ENCODE measurements at places on chromosomes 5 and 9.
A peak's percentile ranks its signal among the peaks of the same experiment; 100 is the strongest.

DNA sequence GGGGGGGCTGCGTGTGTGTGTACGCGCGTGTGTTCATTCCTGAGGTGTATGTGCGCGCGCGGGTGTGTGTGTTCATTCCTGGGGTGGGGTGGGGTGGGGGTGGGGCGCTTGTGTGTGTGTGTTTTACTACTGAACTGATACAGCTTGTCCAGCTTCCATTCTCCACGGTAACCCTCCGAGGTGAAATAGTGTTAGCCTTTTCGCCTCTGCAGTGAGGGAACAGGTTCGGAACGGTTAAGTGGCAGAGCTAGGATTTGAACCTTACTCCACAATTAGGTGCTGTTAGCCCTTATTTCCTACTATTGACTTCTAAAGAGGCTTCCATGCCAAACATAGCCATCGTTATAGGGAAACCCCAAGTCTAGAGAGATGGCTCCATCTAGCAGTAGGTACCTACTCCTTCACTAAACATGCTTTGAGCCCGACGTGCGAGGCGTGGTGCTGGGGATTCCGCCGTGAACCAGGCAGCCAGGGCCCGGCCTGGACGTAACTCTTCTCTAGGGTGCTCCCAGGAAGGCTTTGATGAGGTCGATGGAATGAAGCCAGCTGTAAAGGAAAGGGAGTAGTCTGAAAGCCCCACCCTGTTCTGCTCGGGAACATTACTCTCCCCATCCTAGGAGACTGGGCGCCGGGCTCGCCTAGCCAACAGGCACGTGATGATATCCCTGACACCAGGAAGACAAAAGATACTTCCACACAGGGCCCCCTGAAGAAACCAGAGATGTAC is 782 bp upstream of the SKP1 start:
- peak; percentile 52 for DNase-seq

DNA sequence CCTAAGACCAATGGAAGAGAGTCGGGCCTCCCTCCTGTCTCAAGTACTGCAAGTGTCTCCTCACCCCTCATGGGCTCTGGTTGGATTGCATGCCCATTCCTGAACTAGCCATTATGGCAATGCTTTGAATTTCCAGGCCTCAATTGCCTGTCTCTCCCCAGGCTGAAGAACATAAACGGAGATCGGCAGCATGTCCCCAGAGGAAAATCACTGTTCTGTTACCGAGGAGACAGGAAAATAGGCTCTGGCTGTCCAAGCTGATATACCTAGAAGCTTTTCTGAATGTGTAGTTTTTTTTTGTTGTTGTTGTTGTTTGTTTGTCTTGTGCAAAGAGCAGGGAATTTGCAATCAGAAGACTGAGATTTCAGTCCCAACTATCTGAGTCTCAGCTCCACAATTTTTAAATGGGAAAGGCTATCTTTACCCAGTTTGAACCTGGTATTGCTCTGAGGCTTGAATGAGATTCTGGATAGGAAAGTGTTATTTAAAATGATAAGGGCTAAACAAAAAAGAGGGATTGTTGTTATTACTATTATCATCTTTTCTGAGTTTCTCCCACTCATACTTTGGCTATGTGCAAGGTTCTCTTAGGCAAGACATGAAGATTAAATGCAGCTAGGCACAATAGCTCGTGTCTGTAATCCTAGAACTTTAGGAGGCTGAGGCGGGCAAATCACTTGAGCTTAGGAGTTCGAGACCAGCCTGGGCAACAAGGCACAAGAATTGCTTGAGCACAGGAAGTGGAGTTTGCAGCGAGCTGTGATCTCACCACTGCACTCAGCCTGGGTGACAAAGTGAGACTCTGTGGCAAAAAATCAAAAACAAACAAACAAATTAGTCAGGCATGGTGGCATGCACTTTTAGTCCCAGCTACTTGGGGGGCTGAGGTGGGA is 77.2 kb upstream of the KLF9 start:
- no peak for DNase-seq

DNA sequence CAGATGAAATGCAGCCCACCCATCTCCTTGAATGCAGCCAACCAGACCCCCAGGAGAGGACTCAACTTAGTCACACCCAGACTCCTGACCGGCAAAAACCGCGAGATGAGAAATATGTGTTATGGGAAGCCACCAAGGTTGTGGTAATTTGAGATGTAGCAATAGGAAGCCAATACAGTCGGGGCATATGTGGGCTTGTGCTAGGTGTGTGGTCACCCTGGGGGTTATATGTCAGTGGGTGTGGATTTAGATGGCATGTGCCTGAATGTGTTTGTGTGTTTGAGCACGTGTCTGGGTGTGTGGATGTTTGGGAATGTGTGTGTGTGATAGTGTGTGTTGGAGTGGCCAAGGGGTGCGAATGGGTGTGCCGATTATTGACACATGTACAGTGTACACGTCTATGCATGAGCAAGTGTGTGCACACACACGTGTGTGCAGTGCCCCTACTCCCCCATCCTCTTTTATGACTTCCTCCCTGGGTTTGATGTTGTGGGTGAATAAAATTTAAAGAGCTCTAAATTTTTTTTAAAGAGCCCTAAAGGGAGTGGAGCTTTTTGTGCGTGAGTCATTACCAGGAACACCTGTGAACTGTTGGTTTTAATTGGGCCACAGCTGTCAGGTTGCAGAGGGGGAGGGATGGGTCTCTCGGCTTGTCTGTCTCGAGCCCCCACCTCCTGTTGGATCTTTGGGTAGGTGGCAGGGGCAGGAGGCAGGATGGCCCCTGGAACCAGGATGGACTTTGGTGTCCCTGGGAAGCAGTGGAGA is 86.8 kb downstream of the LHX2 start:
- no peak for DNase-seq

GRCh38 chr5:87061046-87061445 is 206.6 kb upstream of the RASA1 start:
- DNase-seq: no peak

DNA sequence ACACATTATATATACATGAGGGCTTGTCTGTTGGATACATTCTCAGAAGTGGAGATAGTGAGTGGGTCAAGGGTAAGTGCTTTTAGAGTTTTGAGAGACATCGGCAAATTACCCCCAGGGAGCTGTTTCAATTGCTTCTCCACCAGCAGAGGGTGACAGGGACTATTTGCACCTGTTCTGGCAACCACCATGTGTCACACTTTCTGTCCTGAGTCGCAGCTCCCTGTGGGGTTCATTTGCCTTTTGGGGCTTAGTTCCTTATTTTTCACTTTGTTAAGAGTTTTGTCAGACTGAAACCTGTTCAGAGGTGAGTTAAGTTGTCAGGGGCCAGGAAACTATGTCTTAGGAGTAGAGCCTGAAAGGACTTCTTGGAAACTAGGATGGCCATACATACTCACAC is 20.1 kb upstream of the SLC36A1 start:
- no peak for DNase-seq

DNA sequence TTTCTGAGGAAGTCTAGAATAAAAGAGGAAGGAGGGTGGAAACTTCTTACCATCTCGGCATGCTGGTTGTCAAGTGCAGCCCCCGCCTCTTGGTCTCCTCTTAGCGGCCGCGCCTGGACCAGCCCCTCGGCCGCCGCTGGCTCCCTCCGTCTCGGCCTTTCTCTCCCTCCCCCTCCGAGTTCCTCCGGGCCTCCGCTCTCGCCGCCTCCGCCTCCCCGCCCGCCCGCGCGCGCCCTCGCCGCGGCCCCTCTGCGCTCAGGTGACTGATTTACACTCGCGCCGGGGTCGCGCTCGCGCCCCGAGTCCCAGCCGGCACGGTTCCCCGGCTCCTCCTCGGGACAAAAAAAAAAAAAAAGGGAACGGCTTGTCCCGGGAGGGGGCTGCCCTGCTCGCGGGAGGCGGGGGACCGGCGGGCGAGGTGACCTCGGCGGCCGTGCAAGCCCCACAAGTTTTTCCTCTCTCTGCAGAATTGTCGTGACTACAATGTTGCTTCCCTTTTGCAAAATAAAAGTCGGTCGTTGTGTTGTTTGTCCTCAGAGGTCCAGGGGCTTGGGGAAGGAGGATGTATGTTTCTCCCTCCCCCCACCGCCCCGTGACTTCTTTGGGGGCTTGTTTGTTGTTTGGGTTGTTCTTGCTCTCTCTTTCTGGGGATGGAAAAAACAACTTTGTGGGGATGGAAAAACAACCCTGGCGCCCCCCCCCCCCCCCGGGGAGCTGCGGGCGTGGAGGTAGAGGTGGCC is at the start of gene BNC2:
Gene BNC2, minus strand, starts transcription at position 75 of the 740 bp plus-strand sequence. Its CDS starts 22 bp downstream, at position 53.
- DNase-seq: peak; percentile 81

DNA sequence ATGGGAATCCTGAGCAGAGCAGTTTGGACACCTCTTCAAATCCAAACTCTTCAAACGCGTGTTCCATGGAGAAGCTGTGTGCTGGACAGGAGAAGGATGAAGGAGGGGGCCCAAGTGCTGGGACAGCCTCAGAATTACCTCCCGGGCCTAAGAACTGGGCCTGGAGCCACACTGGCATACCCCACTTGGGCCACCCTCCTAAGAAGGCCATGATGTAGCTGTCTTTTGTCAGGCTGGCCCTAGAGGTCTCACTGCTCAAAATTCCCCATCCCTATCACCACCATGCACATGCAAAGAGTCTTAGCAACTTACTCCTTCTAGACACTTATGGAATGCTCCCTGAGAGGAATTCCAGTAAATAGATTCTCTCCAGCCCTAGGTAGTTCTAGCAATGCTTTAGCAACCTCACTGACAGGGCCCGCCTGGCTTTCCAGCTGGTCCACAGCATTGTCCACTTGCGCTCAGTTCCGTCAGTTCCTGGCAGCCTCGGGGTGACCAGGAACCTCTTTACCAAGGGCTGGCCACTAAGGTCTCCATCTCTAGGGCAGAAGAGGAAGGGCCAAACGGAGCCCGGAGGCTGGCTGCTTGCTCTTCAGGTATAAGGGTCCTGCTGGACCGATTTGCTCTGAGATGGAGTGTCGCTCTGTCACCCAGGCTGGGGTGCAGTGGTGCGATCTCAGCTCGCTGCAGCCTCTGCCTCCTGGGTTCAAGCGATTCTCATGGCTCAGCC is 75.3 kb downstream of the RGS3 start:
- DNase-seq: no peak

- DNase-seq: no peak
Measured at GRCh38 chr5:35476036-35476435, 141.6 kb upstream of the SPEF2 start.

DNA sequence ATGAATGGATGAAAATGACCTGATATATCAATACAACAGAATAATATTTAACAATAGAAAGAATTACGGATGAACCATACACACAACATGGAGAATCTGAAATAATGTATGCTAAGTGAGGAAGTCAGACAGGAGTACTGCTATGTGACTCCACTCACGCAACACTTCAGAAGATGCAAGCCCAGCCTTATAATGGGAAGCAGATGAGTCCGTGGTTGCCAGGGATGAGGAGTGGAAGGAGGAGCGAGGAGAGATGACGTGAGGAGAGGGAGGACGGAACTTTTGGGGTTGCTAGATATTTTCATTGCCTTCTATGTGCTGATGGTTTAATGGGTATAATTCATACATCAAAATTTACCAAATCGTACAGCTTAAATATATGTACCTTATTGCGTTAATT is 55.4 kb upstream of the ERCC6L2 start:
- DNase-seq: no peak

- no peak for DNase-seq
Measured at GRCh38 chr5:53969176-53969730, 341.1 kb downstream of the ARL15 start.

GRCh38 chr5:176723440-176723839 is 76.2 kb downstream of the TSPAN17 start:
- DNase-seq: no peak

- no peak for DNase-seq
Measured at GRCh38 chr5:33565324-33565723, 124.6 kb downstream of the TARS1 start.

- DNase-seq: no peak
Measured at GRCh38 chr5:170614065-170614490, 110.3 kb downstream of the KCNIP1 start.

- no peak for DNase-seq
Measured at GRCh38 chr9:124423591-124423990, 8.3 kb upstream of the PSMB7 start.

DNA sequence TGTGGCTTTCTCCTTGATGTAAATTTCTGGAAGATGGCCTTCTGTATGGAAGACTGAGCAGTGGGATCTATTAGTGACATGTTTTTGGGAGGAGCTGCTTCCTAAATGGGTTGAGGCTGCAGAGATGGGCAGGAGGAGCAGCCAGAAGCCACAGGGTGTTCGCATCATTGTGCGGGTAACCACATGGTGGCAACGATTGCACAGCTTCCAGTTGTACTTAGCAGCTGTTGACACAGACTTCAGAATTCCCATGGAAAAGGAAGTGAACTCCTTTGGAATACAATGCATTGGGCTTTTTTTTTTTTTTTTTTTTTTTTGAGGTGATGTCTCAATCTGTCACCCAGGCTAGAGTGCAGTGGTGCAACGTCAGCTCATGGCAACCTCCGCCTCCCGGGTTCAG is 297.3 kb downstream of the NR3C1 start:
- DNase-seq: no peak

DNA sequence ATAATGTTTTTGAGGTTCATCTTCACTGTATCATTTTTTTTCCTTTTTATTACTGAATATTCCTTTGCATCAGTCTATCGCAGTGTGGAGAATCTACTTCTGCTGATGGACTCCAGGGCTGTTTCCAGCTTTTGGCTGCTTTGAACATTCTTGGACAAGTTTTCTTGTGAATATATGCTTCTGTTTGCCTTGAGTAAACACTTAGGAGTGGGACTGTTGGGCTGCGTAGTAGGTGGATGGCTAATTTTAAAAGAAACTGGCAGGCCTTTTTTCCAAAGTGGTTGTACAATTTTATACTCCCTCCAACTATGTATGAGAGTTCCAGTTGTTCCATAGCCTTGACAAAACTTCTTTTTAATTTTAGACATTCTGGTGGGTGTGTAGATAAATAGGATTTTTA is 102.4 kb downstream of the WDR41 start:
- no peak for DNase-seq

DNA sequence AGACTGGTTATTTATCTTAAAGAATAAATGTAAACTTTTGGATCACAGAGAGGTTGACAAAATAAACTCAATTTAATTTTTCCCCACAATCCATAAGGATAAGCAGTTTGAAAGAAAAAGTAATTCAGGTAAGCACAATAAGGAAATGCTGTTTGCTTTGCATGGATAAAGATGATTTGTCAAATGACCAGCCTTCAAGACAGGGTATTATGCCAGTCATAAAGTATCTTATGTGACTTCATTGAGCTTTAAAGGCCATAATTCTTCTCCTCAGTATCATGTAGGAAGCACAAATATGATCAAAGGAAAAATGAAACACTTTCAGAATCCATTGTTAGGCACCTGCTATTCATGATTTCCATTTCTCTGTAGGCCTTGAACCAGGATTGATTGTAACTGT is 180.7 kb upstream of the PPP1R2B start:
- no peak for DNase-seq

DNA sequence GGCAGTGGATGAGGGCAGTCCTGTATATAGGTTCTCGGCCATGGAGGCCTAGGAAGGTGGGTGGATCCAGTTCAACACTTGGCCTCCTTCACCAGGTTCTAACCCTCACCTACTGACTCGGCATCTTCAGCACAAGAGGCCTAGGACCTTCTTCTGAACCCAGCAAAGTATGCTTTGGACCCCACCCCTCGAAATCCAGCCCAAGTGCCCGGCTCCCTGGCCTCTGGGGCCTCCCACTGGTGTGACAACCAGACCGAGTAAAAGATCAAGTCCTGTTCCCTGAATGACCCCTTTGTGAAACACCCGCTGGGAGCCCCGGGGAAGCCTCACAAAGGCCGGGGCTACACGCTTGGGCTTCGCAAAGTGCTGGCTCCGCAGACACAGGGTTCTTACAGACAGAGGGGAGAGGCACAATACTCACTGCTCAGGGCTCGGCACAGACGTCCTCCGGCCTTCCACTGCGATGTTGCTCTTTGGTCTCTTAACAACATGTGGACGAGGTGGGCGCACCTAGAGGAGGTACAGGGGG is 47.0 kb downstream of the CRB2 start:
- no peak for DNase-seq

GRCh38 chr9:95736370-95736769 is 139.1 kb upstream of the ERCC6L2 start:
- DNase-seq: no peak

Data from ecto neural progenitor cell (in vitro differentiated cells).